ENCODE measurements at places on chromosomes 12 and 14. TPM values are rescaled to one million over a fixed set of nuclear protein-coding genes. Genes with fewer than 3 reads are reported as not detected.

Gene LPAR5
- total RNA-seq, result 26.7 TPM

Gene CYP46A1
- total RNA-seq, result 0.45 TPM

Gene SOCS2
- 19.5 TPM for total RNA-seq

Gene SLC17A8
- total RNA-seq, result 2.3 TPM

Gene BCL2L14
- 57.6 TPM for total RNA-seq

Measured in left colon (tissue), 2 donors.